ENCODE measurements at places on chromosomes 6 and 20.

DNA sequence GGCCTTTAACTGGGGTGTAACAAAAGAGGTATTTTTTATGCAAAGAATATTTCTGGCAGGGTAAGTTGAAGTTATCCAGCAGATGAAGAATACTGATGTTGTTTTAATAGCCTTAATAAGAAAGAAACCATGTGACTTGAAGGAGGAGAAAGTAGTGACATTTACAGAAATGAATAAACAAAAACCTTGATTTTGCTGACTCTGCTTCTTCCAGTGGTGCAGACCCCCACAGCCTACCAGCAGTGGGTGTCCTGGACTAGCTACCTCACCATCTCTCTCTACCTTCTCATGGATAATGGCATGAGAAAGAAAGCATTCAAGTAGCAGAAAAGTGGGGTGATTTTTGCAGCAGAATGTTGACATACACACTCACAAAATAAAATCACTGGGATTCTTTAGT lies 162.6 kb upstream of the RNF217 start:
- no peak for DNase-seq

DNA sequence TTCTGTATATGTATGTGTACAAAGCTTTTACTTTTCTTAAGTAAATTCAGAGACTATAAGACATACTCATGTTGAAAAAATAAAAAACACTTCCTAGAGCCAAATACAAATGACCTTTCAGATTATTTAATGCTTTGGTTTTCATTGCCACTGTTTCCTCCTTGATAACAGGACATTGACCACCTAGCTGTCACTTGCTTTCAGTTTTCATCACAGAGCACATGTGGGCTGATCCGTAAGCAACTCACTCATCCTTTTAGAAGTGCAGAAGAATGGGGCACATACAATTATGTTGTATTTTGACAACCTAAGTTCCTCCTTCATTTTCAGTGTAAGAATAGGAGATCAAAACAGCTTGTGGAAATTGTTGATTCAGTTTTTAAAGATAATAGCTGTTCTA lies 6.2 kb downstream of the ZBTB2 start:
- no peak for DNase-seq

DNA sequence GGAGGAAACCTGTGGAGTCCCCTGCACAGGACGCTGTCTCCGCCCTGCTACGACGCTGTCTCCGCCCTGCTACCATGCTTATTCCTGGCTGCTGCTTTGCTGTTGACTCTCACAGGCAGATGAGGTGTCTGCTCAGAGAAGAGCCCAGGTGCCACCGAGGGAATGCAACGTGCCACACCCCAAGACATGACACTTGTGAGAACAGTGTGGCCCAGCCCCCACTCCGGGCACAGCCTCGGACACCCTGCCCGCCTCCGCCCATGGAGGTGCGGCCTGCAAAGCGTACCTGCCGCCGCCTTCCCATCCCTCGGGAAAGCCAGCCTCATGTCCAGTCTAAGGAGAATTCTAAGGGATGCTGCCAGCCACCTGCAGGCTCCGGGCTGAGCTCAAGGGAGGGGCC lies 15.6 kb upstream of the MRGBP start:
- no peak for DNase-seq

DNA sequence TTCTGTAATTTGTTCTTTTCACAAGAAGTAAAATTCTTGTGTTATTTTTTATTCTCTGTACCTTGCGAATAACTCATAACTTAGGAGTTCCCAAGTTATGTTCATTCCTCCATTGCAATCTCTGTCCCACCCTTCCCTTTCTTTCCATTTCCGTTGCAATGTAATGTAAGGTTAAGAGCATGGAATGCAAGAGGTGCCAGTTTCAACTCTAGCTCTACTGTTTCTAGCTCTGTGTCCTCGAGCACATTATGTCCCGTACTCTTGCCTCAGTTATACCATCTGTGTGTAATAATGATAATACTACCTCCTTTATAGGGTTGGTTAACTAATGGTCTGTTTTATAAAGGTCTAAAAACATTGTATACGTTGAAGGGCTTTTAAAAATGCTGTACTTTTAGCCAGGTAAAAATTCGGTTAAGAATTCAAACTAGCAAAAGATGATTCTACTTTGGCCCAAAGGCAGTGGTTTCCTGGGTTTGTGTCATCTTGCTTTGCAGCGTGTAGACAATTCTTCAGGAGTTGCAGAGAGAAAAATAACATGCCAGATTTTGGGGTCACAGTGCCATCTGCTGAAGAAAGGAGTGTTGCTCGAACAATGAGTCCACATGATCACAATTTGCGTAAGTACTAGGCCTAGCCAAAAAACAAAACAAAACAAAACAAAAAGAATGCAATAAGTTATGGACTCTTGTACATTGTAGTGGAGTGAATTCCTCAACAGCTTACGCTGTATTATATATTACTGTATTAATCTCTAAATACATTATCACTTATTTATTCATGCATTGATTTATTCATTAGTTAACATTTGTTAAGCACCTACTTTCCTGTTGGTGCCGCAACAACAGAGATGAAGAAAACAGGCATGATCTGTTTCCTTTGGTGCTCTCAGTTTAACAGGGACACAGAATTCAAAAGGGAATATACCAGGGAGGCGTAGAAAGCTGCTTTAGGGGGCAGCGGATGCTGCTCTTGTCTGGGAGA lies 10.0 kb upstream of the PFDN4 start:
- DNase-seq = no peak

GRCh38 chr6:7998103-7998725 lies 66.0 kb downstream of the BLOC1S5 start:
- no peak for DNase-seq

DNA sequence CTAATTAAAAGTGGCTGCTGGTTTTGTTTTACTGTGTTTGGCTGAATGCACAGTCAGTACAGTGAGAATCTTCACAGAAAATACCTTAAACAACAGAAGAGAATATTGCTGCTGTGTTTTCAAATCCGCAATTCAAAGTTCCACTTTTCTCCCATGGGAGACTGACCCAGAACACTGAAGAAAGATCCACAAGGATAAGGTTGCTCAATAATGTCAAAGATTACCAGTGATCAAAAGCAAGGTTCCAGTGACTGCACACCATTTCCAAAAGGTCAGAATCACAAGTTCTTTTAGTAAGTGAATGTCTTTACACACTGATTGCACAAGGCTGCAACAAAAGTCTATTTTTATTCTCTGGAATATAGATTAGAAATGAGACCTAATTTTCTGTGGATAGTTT lies 82.3 kb downstream of the EPHA7 start:
- no peak for DNase-seq

GRCh38 chr6:37690964-37691735 lies 6.5 kb downstream of the MDGA1 start:
- no peak for DNase-seq

- peak; percentile 80 for DNase-seq
These were observed 23.9 kb downstream of the RPRD1B start for GRCh38 chr20:38057351-38057972.

DNA sequence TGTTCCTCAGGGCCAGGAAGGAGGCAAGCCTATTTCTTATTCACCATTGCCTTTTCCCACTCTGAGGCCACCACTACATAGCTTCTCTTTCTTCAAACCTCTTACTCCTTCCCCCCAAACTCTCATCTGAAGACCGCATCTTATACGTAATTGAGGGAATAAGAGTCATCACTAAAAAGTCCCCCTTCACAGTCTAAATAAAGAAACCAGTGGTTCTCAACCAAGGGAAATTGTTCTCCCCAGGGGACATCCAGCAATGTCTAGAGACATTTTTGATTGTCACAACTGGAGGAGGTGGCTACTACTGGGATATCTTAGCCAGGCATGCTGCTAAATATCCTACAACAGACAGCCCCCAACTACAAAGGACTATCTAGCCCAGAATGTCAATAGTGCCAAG lies 327.6 kb upstream of the CNR1 start:
- no peak for DNase-seq

Measured in activated T-cell treated with anti-CD3 and anti-CD28 coated beads, Interleukin-2, amount 50 U/mL, for 24 hours (primary cell).